Stimulated activated CD4-positive, alpha-beta T cell treated with anti-CD3 and anti-CD28 coated beads, Interleukin-1b, Interleukin-23, amount 100 ng/mL, for 48 hours (primary cell): ENCODE measurements at places on chromosomes 6 and 20.
A peak's percentile ranks its signal among the peaks of the same experiment; 100 is the strongest.

DNA sequence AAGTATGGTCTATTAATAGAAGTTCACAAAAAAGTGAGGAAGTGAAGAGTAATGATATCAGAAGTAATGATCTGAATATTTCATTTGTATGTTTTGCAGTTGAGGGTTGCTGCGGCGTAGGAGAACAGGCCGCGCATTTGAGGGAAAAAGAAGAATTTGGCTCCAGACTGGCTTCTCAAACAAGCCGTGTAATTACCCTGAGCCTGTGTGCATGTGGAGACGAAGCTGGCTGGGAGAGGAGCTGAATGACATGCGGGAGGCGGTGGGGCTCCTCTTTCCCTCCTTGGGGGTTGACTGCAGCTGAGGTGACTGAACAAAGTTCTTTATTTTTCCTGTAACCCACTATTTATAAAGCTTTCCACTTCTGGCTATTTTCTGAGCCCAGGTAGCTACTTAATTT, 115.5 kb upstream of the AFDN start:
- no peak for DNase-seq

DNA sequence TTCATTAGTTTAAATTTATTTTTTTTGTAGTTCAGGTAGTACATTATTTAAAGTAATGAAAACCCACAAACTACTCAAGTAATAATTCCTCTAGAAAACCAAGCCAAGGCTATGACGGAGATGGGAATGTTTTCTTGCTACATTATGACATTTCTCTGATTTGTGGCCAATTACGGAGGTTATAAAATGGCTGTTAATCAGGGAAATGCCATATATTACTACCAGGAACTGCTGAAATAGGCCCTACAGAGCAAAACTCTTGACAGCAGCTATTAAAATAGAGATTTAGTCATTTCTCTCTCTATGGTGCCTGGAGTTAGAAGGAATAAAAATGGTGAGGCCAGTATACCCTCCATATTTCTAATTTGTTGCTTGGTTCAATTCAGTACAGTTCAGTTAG, 280.0 kb downstream of the ARHGAP18 start:
- no peak for DNase-seq

- DNase-seq = no peak
Observed at GRCh38 chr6:132954936-132955335, 140.6 kb downstream of the RPS12 start.

- DNase-seq = no peak
Observed at GRCh38 chr20:54524849-54525248, 49.5 kb downstream of the DOK5 start.

- no peak for DNase-seq
Observed at GRCh38 chr6:98777762-98778161, 56.6 kb upstream of the POU3F2 start.

DNA sequence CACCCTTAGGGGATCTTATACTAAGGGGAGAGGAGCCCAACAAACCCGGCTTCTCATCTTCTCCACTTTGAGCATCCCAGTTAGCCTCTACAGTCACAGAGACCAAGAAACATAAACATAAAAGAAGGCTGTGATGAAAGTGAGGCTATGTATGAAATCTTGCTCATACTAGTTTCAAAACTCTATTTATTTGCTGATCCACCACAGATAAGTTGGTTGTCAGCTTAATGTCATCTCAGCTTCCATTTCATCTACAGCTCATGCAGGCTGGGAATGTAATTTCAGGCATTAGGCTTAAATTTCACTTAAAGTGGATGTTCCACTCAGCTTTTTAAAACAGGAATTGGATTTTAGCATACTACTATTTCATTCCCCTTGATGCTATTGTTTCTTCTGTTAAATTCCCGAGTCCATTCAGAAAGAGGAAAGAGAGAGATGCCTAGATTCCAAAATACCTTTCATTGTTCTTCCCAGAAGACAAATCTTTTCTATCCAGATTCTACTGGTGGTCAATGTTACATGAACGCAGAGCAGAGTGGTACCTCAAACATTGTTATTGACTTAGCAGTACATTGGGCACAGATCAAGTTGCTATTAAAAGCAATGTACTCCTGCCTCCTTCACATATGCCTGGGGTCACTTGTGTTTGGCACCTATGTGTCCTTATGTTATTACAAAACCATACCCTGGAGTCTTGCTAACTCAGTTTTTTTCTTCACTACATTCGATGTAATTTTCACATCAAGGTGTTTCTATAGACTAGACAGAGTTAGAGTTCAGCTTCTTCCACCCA, 149.0 kb downstream of the HACE1 start:
- DNase-seq = no peak

- DNase-seq = no peak
Observed at GRCh38 chr6:89799756-89800155, 19.8 kb downstream of the MDN1 start.

GRCh38 chr6:151641028-151641427, 147.2 kb downstream of the CCDC170 start:
- no peak for DNase-seq

GRCh38 chr6:1164600-1164999, 147.3 kb upstream of the FOXQ1 start:
- DNase-seq = no peak

DNA sequence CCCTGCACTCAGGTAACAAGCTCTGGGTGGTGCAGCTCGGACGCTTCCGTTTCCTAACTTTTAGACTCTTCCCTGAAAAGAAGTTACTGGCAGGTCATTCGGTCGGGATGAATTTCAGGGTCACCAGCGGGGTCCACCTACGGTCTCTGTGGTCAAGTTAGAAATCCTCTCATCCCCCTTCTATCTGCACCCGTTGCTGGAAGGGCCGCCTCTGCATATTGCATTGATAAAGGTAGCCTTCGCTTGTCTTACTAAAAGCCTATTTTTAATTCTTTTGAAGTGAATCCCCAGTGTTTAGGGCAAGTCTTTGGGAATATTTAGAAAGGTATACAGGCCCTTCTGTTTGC, 47.3 kb downstream of the LRRN4 start:
- DNase-seq = no peak

- DNase-seq = peak; percentile 59
Observed at GRCh38 chr6:149963212-149963461, 606 bp upstream of the ULBP1 start.
